ENCODE measurements at places on chromosomes 1 and 21.
A peak's percentile ranks its signal among the peaks of the same experiment; 100 is the strongest.

DNA sequence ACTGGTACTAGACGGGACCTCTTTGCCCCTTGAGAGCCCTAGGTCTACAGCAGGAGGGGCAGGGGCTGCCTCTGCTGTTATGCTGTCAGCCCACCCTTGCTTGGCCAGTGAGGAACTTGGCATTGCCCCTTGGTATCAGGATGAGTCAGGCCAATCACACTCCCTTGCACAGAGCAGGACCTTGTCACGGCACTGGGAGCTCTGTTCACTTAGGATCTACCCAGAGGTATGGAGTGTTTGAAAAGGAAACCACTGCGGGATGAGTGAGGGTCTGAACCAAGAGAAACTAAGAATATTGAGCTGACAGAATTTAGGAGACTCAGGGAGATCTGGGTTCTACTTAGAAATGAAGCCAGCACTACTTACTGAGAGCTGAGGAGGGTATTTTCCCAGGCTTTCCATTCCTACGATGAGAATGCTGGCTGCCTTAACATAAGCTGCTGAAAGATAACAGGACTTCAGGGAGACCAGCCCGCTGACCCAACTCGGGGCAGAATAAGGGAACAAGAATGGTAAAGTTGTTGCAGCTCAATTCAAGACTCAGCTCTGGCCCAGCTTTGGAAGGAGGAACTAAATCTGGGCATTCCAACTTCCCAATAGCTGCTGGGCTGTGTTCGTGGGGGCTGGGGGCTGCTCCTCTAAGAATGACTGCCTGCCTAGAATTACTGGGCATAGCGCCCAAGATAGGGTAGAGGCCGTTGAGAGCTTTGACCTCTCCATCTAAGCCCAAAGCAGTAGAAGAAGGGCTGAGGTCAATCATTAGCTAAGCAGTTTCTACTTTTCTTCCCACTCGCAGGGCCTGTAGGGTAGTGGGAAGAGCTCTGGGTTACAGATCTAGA, 1.5 kb downstream of the FABP3 start:
- DNase-seq, result no peak

DNA sequence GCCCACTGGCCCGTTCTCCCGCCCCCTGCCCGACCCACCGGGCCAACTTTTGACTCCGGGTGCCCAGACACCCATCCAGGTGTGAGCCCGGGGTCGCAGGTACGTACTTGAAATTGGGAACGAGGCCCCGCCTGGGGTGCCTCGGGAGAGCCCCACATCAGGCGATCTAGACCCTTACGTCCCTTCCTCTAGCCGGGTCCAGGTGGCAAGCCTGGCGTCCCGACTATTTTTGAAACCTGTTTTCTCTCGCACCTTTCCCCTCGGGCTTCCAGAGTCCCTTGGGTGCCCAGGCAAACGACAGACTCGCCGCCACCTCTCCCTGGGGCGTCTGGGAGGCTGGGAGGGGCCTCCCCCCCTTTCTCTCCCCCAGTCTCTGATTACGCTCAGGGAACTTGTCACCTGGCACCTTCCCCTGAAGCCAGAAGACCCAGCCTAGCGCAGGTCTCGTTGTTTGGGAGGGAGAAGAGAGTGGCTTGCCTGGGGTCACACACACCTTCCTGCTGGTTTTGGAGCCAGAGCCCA, 898 bp downstream of the LDLRAP1 start:
- DNase-seq, result no peak

DNA sequence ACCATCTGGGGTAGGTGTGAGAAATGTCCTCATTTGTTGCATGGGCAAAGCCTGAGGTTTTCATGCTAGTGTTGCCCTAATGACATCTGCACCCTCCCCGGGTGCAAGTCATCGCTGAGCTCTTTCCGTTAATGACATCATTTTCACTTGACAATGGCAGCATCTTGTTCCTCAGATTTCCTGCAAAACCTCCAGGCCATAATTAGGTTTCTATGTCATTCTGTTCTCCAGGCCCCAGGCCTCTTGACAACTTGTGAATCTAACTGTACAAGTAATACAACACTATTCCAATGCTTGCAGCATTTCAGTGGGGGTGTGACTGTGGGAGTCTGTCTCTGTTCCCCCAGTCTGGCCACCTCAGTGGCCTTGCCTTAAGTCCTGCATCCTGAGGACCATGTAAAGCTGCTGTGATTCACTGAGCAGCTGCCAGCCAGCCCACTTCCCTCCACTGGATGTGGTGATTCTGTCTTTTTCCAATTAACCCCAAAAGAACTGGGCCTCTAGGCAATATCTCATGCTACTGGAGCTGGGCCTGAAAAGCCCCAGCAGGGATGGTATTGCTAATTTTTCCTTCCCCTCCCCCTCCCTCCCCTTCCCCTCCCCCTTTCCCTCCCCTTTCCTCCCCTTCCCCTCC, 22.8 kb downstream of the RAB7B start:
- no peak for DNase-seq

- DNase-seq, result no peak
These were observed 192.5 kb downstream of the ZZZ3 start for GRCh38 chr1:77489910-77490309.

DNA sequence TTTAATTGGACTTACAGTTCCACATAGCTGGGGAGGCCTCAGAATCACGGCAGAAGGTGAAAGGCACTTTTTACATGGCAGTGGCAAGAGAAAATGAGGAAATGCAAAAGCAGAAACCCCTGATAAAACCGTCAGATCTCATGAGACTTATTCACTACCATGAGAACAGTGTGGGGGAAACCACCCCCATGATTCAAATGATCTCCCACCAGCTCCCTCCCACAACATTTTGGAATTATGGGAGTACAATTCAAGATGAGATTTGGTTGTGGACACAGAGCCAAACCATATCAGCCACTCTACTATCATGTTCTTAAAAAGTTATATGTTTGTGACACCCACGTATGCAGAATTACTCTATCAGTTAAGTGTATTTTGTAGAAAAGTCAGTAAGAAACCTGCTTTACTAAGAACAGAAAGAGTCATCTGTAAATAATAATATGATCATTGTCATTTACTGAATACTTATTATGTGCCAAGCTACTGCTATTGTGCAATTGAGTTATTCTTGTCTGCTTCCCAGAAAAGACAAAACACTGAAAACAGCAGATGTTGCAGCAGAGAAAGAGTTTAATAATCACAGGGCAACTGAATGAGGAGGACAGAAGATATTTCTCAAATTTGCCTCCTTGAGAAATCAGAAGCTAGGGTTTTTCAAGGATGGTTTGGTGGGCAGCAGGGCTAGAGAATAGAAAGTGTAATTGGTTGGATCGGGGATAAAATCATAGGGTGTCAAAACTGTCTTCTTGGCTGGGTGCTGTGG, 207.7 kb upstream of the FGGY start:
- DNase-seq, result no peak

DNA sequence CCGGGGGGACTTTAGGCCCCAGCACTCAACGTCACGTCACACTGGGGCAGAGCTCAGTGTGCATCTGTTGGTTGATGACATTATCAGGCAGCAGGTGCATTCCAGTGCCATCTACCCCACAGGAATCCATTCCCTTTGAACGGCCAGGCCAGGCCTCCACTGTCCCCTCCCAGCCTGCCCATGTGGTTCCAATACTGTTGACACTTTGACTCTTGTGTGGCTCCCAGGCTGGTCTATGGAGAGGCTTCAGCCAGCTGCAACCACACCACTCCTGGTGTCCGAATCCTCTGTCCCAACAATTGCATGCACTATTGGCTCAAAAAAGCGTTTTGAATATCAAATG, 92.0 kb upstream of the SIM2 start:
- DNase-seq, result no peak

- DNase-seq, result no peak
These were observed 52.5 kb upstream of the KCNA3 start for GRCh38 chr1:110727246-110727645.

DNA sequence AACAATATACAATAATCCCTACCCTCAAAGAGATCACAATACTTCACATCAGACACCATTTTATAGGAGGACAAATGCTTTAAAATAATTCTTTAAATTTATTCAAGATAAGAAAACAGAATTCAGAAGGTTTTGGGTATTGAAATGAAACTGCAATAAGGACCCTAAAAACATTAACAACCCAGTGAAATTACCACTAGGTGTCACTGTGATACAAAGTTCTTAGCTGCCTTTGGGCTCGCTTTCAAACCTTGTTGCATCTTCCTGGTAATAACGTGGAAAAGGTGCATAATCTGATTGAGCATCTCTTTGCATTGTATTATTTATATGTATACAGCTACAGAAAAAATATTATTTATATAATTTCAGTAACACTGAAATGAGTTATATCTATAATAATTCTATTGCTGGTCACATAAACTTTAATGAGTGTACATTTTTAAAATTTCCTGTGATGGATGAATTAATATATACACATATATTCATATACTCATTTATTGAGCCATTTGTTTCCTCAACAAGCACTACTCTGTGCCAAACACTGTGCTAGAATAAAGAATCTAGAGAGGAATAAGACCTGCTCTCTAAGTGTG, 185.2 kb downstream of the FAF1 start:
- peak; percentile 37 for DNase-seq

DNA sequence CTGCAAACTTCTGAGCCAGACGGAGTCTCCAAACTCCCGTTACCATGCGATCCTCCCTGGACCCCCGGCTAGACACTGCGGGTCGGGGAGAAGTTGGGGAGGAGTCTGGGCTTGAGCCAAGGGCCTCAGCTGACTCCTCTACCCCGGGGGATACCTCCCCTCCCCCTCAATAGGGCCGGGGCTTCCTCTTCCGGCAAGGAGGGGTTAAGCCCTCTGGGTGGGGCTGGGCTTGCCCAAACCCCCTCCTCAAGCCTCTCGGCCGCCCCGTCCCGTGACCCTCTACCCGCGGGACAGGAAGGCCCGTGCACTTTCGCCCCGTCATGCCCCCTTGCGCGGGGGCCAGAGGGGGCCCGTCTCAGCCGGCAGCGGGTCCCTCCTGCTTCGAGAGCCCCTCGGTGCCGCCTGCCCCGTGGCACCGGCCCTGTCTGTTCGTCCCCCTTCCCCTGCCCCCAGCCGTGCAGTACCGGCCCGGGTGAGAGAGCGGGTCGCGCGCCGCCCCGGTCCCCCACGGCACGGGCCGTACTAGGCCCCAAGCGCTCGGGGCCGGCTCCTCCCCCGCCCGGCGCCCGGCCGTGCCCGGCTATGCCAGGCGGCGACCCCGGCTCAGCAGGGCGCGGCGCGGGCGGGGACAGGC, 652 bp downstream of the ARL8A start:
- DNase-seq, result peak; percentile 72

GRCh38 chr1:219277304-219278105, 103.8 kb downstream of the LYPLAL1 start:
- no peak for DNase-seq

DNA sequence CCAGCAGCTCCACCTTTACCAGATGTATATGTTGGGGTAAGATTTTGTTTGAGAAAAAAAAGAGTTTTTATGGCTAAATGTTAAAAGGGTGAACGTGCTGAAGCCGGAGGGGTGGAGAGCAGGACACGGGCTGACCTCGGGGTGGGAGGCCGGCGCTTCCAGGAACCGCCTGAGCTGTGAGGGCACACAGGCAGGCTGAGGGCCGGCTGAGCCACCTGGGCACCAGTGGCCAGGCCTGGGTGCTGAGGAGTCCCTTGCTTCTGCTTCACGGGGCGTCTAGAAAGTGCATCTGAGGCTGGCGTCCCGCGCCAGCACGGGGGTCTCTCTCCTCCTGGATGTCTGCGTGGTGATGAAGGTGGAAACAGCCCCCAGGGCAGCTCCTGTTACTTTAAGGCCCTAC, 33.6 kb upstream of the ADARB1 start:
- DNase-seq, result no peak

DNA sequence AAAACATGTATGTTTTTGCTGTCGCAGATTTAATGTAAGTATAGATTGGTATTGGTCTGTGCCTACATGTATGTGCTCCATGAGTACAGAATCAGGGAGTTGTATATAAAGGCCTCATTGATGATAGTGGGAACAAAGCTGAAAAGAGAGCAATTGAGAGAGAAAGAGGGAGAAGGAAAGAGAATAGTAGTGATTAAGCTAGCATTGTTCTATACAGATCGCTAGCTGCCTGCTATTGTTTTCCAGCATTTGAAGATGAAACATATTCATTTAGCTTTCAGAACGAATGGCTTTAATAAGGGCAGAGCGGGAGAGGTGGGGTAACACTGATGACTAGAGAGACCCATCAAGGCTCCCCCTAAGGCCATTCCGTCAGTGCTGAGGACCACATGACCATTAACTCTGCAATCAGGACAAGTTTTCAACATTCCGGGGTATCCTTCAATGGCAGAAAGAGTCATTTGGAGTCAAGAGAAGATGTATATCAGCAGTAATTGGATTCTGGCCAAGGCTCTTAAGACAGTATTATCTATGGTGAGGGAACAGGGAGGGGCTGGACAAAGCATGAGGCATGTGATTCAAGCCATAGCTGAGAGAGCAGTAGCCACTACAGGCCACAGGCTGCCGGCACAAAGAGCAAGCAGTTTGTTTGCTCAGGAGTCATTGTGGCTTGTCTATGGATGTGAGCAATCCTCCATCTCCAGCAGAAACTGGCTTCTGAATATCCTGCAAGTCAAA, 176.5 kb downstream of the PBX1 start:
- DNase-seq, result no peak

DNA sequence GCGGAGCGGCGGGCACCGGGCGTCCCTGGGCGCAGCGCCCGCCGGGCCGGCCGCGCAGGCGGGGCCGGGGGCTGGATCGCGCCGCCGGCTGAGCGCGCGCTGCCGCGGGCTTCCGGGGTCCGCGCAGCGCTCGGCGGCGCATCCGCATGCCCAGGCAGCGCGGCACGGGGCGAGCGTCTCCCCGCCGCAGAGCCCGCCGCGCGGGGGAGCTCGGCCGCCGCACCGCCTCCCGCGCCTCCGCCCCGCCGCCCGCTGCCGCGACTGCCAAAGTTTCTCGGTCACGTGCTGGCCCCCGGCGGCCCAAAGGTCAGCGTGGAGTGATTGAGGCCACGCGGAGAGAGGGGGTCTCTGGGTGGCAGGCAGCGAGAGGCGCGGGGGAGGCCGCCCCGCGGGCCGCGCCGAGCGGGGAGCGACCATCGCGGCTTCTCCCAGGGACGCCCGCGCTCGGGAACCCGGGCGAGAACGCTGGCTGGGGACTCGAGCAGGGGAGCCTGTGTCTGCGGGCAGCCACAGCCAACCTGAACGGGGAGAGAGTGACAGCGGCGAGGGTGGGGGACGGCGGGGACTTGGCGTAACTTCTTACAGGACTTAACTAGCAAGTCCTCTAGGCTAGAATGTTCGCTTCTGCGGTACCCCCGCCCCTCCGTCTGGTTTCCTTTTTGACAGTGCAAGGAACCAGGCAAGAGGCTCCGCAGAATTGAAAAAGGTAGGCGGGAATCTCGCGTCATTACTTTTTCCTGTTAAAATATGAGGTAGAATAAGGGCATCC, at the start of gene ILDR2:
TSS of gene ILDR2 (minus strand) at position 180 of the 769 bp plus-strand sequence. CDS start 272 bp downstream, outside the sequence.
- peak; percentile 71 for DNase-seq

GRCh38 chr1:3614755-3615742, 3.7 kb upstream of the MEGF6 start:
- DNase-seq, result no peak

- no peak for DNase-seq
These were observed 1.0 kb downstream of the CCDC185 start for GRCh38 chr1:223394242-223394641.

GRCh38 chr1:212701910-212702309, 2.3 kb upstream of the BATF3 start:
- DNase-seq, result no peak

GRCh38 chr1:243719476-243719875, 130.6 kb downstream of the AKT3 start:
- no peak for DNase-seq

GRCh38 chr1:62716397-62716796, 28.2 kb upstream of the DOCK7 start:
- DNase-seq, result no peak

Data from GM10248 (cell line).